Uterus (tissue), 4 donors: ENCODE measurements at places on chromosomes 4 and X.

DNA sequence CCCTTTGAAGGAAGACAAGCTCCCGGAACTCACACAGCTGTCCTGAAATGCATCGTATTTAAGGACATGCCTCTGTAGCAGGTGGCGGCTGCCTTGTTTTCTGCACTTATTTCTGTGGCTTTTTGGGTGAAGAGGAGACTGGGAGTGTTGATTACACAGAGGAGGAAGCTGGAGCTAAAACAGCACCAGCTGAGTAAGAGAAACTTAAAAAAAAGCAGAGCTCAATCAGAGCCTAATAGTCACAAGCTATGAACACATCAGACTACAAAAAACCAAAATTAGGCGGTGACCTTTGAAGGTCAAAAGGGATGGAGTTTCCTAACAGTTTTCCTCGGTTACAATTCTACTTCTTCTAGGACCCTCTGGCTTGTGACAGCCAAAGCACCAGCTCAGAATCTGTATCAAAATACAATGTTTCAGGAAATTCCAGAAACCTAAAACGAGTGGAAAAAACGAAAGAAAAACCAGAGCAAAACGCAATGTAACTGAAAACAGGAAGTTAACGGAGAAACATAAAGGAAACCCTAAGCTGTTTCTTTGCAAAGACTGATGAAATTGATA lies 13.5 kb downstream of the PRKX start:
- DNase-seq = no peak

DNA sequence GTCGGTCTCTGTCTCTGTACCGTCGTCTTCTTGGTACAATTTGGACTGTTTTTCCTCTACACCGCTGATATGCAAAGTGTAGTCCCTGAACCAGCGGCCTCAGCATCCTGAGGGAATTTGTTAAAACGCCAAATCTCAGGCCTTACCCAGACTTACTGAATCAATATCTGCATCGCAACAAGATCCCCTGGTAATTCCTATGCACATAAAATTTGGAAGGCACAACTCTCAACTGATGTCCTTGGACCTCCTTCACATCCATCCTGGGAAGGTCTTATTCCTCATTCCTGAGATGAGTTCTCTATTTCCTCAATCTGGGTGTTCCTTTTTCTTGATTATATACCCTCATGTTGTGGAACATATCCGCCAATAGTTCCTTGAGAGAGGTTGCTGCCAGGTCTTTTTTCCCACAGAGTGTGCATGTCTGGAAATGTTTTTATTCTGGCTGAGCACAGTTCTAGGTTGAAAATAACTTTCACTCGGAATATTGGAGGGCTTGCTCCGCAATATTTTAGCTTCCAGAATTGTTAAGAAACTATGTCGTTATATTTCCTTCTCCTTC lies 738 bp upstream of the HPF1 start:
- no peak for DNase-seq

- DNase-seq = no peak
Measured at GRCh38 chr4:39227906-39228305, 45.6 kb downstream of the WDR19 start.

GRCh38 chr4:189036906-189037305 lies 897.7 kb downstream of the TRIML1 start:
- DNase-seq = no peak

- no peak for DNase-seq
Measured at GRCh38 chrX:6777238-6778002, 242.5 kb upstream of the VCX3A start.

DNA sequence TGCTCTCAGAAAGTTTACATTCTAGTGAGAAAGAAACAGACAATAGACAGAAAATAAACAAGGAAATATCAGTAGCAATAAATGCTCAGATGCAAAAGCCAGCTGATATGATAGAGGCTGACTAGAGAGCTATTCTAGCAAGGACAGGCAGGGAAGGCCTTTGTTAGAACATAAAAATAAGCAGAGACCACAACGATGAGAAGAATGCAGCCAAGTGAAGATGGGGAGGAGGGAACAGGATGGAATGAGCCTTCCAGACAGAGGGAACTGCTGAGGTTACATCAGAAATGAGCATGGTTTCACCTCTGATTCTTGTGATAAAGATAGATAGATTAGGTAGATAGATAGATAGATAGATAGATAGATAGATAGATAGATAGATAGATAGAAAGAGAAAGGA lies 7.6 kb upstream of the SOWAHB start:
- DNase-seq = no peak

DNA sequence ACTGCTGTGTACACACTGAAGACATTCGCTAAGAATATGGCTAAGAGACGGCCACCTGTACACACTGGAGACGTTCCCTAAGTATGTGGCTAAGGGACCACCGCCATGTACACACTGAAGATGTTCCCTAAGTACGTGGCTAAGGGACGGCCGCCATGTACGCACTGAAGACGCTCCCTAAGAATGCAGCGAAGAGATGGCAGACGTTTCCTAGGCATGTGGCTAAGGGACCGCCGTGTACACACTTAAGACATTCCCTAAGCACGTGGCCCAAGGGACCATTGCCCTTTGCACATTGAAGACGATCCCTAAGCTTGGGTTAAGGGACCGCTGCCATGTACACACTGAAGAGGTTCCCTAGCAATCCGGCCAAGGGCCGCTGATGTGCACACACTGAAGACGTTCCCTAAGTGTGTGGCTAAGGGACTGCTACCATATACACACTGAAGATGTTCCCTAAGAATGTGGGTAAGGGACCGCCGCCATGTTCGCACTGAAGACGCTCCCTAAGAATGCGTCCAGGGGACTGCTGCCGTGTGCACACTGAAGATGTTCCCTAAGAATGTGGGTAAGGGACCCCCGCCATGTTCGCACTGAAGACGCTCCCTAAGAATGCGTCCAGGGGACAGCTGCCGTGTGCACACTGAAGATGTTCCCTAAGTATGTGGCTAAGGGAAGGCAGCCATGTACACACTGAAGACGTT lies 36.7 kb downstream of the DHRSX start:
- no peak for DNase-seq

GRCh38 chr4:5974321-5974720 lies 43.9 kb downstream of the C4orf50 start:
- DNase-seq = no peak
